A549 treated with CORT108297 at 1 μM for 4 hours (cell line): ENCODE measurements at places on chromosomes 6 and 20. TPM values are rescaled to one million over a fixed set of nuclear protein-coding genes. Genes with fewer than 3 reads are reported as not detected.

Gene PRICKLE4
- total RNA-seq = 0.75 to 0.96 TPM (median 0.83 TPM) in 5 replicates

Gene NNAT
- total RNA-seq = not detected in 5 replicates

Gene MMP24
- total RNA-seq = 16.9 to 23.3 TPM (median 20.2 TPM) in 5 replicates

Gene AGPAT4
- 2.9 to 5.0 TPM (median 4.6 TPM) in 5 replicates for total RNA-seq

Gene EYS
- 0.01 to 0.19 TPM (median 0.13 TPM) in 4 of 5 replicates, not detected in the other for total RNA-seq

Gene FAM209B
- total RNA-seq = 0.14 to 0.60 TPM (median 0.54 TPM) in 5 replicates

Gene VSX1
- 1.0 to 1.2 TPM (median 1.1 TPM) in 5 replicates for total RNA-seq

Gene KCNK17
- not detected in 5 replicates for total RNA-seq

Gene SYCP2
- 0.35 to 0.60 TPM (median 0.50 TPM) in 5 replicates for total RNA-seq

Gene HFE
- 8.8 to 14.2 TPM (median 12.5 TPM) in 5 replicates for total RNA-seq

Gene SNPH
- 3.7 to 5.6 TPM (median 4.9 TPM) in 5 replicates for total RNA-seq

Gene OPRL1
- 0.52 to 0.80 TPM (median 0.54 TPM) in 5 replicates for total RNA-seq

Gene ENPP1
- total RNA-seq = 1.2 to 1.6 TPM (median 1.5 TPM) in 5 replicates

Gene BPIFB2
- total RNA-seq = not detected in 5 replicates

Gene CTNNBL1
- 60.9 to 65.6 TPM (median 62.5 TPM) in 5 replicates for total RNA-seq

Gene RTF2
- 77.8 to 95.5 TPM (median 91.4 TPM) in 5 replicates for total RNA-seq

Gene TAF8
- total RNA-seq = 11.5 to 15.0 TPM (median 13.3 TPM) in 5 replicates

Gene RIPPLY2
- 0.17 to 0.65 TPM (median 0.50 TPM) in 5 replicates for total RNA-seq

Gene SIRPD
- not detected in 5 replicates for total RNA-seq

Gene CCDC28A
- total RNA-seq = 12.2 to 13.5 TPM (median 12.9 TPM) in 5 replicates

Gene FILIP1
- total RNA-seq = 0.18 to 0.53 TPM (median 0.32 TPM) in 5 replicates

Gene ALDH8A1
- 0.11 to 0.16 TPM (median 0.15 TPM) in 5 replicates for total RNA-seq

Gene FAM217A
- total RNA-seq = not detected in 5 replicates

Gene RSPH9
- 0.12 to 0.29 TPM (median 0.17 TPM) in 5 replicates for total RNA-seq

Gene IFT52
- 28.4 to 33.5 TPM (median 29.3 TPM) in 5 replicates for total RNA-seq

Gene MLIP
- total RNA-seq = not detected in 5 replicates

Gene EBF4
- 2.5 to 3.9 TPM (median 3.0 TPM) in 5 replicates for total RNA-seq

Gene IMPG1
- not detected in 5 replicates for total RNA-seq

Gene MYO6
- 6.7 to 8.9 TPM (median 7.3 TPM) in 5 replicates for total RNA-seq

Gene BMP6
- total RNA-seq = 13.6 to 21.2 TPM (median 19.1 TPM) in 5 replicates

Gene RRAGD
- 2.7 to 4.6 TPM (median 4.0 TPM) in 5 replicates for total RNA-seq

Gene ATF6B
- total RNA-seq = 27.4 to 38.6 TPM (median 36.1 TPM) in 5 replicates

Gene LAMA5
- total RNA-seq = 230 to 491 TPM (median 415 TPM) in 5 replicates

Gene ZSCAN9
- 5.8 to 8.2 TPM (median 7.4 TPM) in 5 replicates for total RNA-seq

Gene ABHD16B
- not detected in 5 replicates for total RNA-seq

Gene DEFB113
- total RNA-seq = not detected in 5 replicates

Gene SLC12A5
- 11.6 to 17.1 TPM (median 15.1 TPM) in 5 replicates for total RNA-seq

Gene SCUBE3
- 0.03 to 0.07 TPM (median 0.06 TPM) in 5 replicates for total RNA-seq

Gene DSP
- 32.3 to 49.0 TPM (median 42.9 TPM) in 5 replicates for total RNA-seq

Gene NOX3
- total RNA-seq = not detected in 5 replicates

Gene CCN6
- total RNA-seq = not detected in 5 replicates

Gene PI3
- total RNA-seq = 1.8 to 4.2 TPM (median 3.4 TPM) in 5 replicates

Gene ZBTB9
- total RNA-seq = 10.5 to 11.9 TPM (median 11.8 TPM) in 5 replicates

Gene TMX4
- 12.6 to 14.7 TPM (median 14.1 TPM) in 5 replicates for total RNA-seq

Gene ADGRF5
- total RNA-seq = not detected in 5 replicates

Gene LRRC1
- total RNA-seq = 5.1 to 6.2 TPM (median 6.0 TPM) in 5 replicates

Gene PBOV1
- not detected in 5 replicates for total RNA-seq

Gene CNBD2
- 4.8 to 6.5 TPM (median 5.8 TPM) in 5 replicates for total RNA-seq
